ENCODE measurements at places on chromosomes 3 and 15. TPM values are rescaled to one million over a fixed set of nuclear protein-coding genes. Genes with fewer than 3 reads are reported as not detected.

CDHR4 gene
- not detected for total RNA-seq

ZNF774 gene
- total RNA-seq: 1.7 TPM

TERC gene
- total RNA-seq: 13.7 TPM

CD86 gene
- total RNA-seq: 41.9 TPM

DNAH1 gene
- total RNA-seq: 5.7 TPM

ZNF621 gene
- total RNA-seq: 16.4 TPM

SLC6A20 gene
- 3.5 TPM for total RNA-seq

RNF168 gene
- total RNA-seq: 47.7 TPM

NEIL1 gene
- total RNA-seq: 0.96 TPM

CPNE9 gene
- not detected for total RNA-seq

SLC25A38 gene
- 35.4 TPM for total RNA-seq

PIGZ gene
- total RNA-seq: 0.90 TPM

GATM gene
- total RNA-seq: 42.5 TPM

PLAAT1 gene
- total RNA-seq: not detected

SLC24A5 gene
- total RNA-seq: not detected

SNTN gene
- total RNA-seq: not detected

ERICH6 gene
- 0.40 TPM for total RNA-seq

LEKR1 gene
- total RNA-seq: 1.2 TPM

LMAN1L gene
- not detected for total RNA-seq

RARRES1 gene
- 0.16 TPM for total RNA-seq

FOXL2NB gene
- total RNA-seq: not detected

SATB1 gene
- total RNA-seq: 0.72 TPM

MYNN gene
- total RNA-seq: 11.7 TPM

XCR1 gene
- total RNA-seq: 0.13 TPM

MRPL46 gene
- total RNA-seq: 37.9 TPM

CCR9 gene
- 2.3 TPM for total RNA-seq

EOGT gene
- 9.0 TPM for total RNA-seq

FLNB gene
- 51.8 TPM for total RNA-seq

MEGF11 gene
- total RNA-seq: 0.64 TPM

BFSP2 gene
- 7.1 TPM for total RNA-seq

CRABP1 gene
- total RNA-seq: 0.41 TPM

KBTBD13 gene
- not detected for total RNA-seq

GADL1 gene
- total RNA-seq: not detected

GOLGA8R gene
- total RNA-seq: not detected

CLDND1 gene
- total RNA-seq: 124 TPM

SLC25A20 gene
- total RNA-seq: 12.9 TPM

Measured in GM12878 (cell line).